ENCODE measurements at places on chromosomes 7 and 10.

GRCh38 chr10:3978761-3979160 is 193.8 kb upstream of the KLF6 start:
- DNase-seq, result no peak

DNA sequence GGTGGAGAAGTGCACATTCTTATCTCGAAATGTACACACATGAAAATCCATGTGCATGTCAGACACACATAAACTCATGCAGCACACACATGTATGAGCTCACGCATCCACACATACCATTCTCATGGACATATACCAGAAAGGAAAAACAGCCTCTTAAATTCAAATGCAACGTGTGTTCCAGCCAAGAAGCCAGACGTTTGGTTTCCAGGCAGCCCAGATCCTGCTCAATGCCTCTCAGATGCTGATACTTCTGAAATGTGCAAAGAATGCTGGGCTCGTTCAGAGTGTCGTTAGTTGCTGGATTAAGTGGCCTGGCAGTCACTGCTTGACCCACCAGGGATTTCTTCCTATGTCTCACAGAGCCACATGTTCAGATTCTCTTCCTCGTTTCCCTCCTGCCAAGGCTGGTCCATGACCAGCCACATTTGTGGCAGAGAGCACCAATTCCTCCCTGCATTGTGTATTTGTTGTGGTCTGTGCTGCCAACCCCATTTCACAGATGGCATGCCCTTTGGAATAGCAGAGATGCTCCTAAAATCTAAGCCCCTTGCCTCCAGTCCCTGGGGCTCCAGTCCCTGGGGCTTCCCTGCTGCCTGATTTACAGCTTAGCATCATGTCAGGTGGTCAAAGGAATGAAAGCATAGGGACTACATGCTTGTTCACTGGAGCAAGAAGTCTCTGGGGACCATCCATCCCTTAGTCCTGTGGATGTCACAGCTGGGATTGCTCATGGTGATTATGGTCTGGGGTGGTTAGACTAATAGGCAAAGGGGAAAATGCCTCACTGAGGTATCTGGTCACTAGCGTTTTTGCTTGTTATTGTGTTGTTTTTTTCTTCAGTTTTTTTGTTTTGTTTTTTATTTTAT is 426.6 kb downstream of the PLXNA4 start:
- no peak for DNase-seq

DNA sequence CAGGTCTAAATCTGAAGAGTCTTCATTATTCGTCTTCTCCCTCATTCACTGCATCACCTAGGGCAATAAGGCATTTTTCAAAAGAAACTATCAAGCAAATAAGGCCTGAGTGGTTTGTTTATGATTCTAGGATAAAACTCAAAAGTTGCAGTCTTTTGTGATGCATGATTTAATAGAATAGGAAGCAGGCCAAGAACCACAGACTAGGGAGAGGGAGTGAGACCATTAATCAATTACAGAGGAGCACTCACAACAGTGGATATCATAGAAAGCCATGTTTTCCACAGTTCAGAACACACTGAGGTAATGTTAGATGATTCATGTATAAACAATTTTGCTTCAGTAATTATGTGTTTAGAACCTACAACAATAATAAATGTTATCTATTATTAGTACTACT is 87.8 kb upstream of the LRRTM3 start:
- no peak for DNase-seq

DNA sequence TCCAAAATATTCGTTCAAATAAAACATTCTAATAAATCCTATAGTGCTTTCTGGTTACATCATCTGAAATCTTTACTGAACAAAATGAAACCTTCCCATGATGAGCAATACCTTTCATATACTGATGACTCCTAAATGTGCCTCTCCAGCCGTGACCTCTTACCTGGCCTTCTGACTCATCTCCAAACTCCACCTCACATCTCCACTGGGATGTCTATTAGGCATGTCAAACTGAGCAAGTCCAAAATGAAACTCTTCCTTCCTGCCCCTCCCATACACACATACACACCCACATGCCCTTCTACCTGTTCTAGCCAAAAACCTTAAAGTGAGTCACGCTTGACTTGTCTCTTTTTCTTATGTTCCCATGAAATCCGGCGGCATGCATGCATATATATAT is 22.9 kb downstream of the GSAP start:
- no peak for DNase-seq

GRCh38 chr10:3955955-3956617 is 171.1 kb upstream of the KLF6 start:
- DNase-seq, result no peak

DNA sequence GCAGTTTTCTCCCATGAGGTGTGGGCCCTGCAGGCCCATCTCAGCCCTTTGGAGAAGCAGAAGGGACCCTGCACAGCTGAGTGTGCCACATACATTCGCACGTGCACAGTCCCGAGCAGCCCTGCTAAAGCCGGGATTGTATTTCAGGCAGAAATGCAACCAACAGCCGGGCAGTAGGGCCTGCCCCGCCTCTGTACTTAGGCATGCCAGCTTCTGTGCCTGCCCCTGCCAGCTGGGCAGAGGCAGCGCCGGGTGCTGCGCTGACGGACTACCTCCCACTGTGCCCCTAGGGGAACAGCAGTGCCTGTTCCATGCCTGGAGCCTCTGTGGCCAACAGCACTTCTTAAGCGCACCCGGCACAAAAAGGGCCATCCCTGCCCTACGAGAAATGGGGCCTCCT is 170.3 kb downstream of the NEURL1 start:
- no peak for DNase-seq

GRCh38 chr10:113520690-113521474 is 32.0 kb upstream of the HABP2 start:
- no peak for DNase-seq

DNA sequence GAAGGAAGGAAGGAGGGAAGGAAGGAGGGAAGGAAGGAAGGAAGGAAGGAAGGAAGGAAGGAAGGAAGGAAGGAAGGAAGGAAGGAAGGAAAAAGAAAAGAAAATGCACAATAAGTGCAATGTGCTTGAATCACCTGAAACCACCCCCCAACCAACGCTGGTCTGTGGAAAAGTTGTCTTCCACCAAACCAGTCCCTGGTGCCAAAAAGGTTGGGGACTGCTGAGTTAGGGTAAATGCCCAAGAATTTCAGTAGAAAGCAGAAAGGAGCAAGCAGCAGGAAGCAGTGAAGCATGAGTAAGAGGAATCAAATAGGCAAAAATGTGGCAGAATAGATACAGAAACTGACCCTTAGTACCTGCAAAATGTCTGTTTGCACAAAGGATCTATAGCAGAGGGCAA is 137.2 kb downstream of the JCAD start:
- DNase-seq, result no peak

GRCh38 chr7:81482600-81483186 is 287.2 kb downstream of the HGF start:
- no peak for DNase-seq

GRCh38 chr7:41491308-41491707 is 211.6 kb downstream of the INHBA start:
- DNase-seq, result no peak

DNA sequence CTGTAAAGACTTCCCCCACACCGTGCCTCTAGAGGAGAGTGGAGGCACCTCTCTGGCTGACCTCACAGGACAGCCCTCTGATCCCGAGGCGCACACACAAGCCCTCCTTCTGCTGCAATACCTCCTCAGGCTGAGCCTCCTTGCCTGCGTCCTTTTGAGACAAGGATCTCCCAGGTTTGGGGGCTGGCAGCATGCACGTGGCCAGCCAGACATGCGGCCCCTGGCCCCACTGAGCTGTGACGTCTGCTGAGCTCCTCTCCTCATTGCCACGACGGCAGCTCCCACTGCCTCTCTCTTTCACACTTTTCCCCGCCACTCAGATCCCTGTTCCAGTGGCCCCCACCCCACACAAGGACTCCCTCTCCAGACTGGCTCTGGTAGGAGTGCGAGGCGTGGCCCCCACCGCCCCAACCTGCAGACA is 12.2 kb upstream of the DNAAF5 start:
- DNase-seq, result no peak

- DNase-seq, result no peak
Observed at GRCh38 chr7:46558482-46559193, 637.6 kb upstream of the IGFBP3 start.

DNA sequence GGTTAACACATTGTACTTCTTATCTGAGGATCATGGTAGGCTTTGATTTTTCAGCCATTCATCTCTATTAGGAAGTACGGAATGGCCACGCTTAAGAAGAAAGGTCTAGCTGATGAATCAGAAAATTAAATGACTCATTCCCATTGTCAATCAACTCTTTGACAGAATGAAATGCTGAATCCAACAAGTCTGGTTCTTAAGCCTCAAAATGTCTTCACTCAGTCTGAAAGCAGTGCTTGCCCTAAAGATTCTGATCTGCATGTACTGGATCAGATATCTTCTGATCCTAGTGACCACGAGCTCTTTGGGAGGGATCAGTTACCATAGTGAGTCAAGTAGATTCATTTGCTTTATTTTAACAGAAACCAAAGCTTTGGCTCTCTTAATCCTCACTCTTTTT is 5.7 kb upstream of the CELF2 start:
- no peak for DNase-seq

- DNase-seq, result no peak
Observed at GRCh38 chr7:67463983-67464382, 467.4 kb downstream of the TYW1 start.

DNA sequence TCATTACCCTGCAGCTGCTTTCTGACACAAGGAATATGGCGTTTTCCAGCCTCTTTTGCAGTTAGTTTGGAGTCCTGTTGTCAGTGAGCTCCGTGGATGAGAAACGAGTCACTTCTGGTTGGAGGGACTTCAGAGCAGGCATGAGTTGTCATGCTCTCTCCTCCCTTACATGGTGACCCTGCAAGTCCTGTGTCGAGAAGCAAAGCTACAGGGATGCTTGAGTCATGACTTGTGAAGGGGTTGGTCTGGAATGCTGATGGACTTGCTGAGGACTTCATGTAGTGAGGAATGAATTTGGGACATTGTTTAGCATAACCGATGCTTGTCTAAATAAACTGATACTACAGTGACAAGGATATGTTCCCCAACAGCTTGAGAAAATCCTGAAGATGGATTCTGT is 108.8 kb downstream of the ADCYAP1R1 start:
- no peak for DNase-seq

GRCh38 chr7:50166997-50167965 is 74.2 kb upstream of the ZPBP start:
- DNase-seq, result no peak

DNA sequence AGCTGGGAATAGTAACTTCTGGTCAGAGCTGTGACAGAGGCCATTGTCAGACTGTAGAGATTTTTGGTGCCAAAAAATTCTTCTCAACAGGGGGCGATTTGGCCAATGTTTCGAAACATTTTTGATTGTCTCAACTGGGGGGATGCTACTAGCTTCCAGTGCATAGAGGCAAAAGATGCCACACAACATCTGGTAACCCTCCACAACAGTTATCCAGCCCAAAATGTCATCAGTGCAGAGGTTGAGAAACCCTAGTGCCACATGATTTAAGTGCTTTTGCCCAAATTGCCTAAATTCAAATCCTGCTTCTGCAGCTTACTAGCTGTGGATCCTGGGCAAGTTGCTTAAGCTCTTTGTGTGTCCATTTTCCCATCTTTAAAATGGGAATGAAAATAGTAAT is 71.9 kb downstream of the FZD1 start:
- no peak for DNase-seq

GRCh38 chr10:63522995-63523394 is 1.8 kb downstream of the REEP3 start:
- no peak for DNase-seq

- no peak for DNase-seq
Observed at GRCh38 chr10:60267802-60268201, 121.9 kb downstream of the ANK3 start.

- no peak for DNase-seq
Observed at GRCh38 chr10:12158111-12158510, 28.6 kb downstream of the SEC61A2 start.

GRCh38 chr7:124263232-124263827 is 230.5 kb upstream of the TMEM229A start:
- DNase-seq, result no peak

GRCh38 chr10:96609510-96609909 is 22.7 kb upstream of the TM9SF3 start:
- DNase-seq, result no peak

- DNase-seq, result no peak
Observed at GRCh38 chr7:47597379-47597778, 15.5 kb upstream of the TNS3 start.

DNA sequence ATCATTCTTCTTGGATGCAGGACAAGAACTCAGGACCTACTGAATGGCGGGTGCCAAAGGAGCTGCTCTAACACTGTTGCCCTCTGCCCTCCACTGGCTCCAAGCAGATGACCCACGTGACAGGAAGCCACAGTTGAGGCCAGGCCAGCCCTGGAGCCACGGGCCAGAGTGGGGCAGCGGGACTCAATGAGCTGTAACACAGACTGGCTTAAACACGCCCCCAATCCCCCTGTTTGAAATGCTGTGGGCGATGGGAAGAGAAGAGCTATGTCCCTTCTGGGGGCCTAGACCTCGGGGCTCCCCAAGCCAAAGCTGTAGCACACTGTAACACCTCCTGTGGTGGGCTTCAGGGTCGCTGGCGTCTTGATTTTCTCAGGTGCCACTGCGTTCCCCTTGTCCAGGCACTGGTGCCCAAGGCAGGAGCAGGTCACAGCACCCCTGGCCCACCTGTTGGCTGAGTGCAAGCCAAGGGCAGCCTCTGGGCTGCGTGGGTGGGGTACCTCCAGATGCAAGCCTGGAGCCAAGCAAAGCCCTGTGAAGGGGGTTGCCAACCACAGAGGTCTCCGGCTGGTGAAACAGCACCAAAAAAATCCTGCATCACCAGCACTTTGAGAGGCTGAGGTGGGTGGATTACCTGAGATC is 18.6 kb upstream of the ZMIZ2 start:
- DNase-seq, result no peak

DNA sequence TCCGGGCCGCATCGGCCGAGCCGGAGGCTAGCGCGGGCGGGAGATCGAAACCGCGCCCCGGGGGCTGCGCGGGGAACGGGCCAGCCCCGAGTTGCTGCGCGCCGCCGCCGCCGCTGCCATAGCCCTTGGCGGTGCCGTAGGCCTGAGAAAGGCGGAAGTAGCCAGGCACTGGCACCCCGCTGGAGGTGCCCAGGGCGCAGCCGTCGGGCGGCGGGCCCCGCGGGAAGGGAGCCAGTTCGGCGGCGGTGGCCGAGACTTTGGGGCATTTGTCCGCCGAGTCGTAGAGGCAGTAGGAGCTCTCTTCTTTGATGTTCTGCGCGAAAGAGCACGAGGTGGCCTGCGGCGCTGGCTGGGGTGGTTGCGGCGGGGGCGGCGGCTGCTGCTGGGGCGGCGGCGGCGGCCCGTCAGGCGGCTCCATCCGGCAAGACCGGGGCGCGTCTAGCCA is 587 bp downstream of the HOXA10 start:
- DNase-seq, result no peak

- DNase-seq, result no peak
Observed at GRCh38 chr10:100730725-100731406, 14.5 kb upstream of the PAX2 start.

Data from esophagus squamous epithelium (tissue), 5 donors.